Right lobe of liver (tissue), 6 donors: ENCODE measurements at places on chromosomes 7 and 10.

DNA sequence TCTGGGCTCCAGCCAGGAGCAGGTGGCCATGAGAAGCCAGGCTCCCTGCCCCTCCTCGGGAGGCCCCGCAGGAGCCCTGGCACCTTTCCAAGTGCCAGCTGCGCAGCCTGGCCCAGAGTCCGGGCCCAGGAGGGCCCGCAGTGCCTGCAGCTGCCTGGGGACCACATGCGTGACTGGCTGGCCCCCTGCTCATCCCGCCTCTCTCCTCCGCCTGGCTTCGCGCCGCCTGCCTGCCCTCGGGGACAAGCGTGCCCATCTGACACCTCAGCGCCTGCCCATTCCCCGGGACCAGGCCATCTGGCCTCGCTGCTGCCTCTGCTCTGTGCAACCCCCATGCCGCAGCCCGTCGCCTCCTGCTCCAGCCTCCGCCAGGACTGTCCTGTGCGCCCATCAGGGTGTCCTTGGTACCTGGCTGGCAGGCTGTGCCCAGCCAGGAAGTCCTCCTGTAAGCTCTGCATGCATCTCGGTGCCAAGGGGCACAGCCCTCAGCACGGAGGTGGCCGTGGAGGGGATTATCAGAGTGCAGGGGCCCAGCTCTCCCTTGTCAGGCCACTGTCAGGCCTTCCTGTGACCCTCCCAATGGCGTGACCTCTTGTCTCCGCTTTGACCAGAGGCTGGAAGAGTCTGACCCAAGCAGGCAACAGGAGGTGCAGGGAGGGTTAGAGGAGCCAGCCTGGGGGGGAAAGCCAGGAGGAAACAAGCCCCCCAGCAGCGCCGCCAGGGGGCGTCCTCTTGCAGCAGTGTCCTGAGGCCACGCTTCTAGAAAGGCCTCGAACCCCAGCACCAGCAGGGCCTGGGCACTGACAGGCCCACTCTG, 50.5 kb downstream of the TMEM209 start:
- DNase-seq = no peak
- H3K27ac ChIP-seq = no peak overlapping the region
- no peak overlapping the region for H3K4me3 ChIP-seq
- H3K27me3 ChIP-seq = no peaks in the 10 kb centered on the region
- H3K36me3 ChIP-seq = no peaks in the 10 kb centered on the region
- H3K4me1 ChIP-seq = no peaks in the 10 kb centered on the region

DNA sequence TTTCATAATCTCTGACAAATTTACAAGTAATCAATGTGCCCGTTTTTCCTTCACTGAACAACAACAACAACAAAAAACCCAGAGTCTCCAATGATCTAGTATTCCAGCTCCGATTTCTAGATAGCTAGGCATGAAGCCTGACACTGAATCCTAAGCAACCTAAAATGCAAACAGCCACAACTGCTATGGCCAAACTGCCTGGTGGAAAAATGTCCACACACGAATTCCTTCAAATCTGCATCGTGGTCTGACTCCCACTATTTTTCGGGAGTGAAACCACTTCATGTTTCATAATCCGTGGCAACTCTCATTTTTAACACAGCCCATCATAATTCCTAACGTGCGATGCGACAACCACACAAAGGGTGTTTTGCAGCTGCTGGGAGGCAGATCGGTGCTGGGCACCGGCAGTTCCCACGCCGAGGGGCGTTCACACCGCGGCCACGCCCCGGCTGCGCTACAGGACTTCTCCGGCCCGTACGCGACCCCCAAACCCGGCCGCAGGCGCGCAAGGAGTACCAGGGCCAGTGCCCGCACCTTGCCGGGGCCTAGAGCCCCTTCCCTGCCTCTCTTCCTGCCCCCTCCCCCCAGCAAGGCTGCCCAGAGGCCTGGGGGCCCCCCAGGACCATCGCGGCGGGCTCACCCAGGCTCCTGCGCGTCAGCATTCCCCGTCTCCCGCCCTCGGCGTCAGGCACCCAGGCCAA, 814 bp downstream of the RUFY2 start:
- peak overlapping the region; percentile 96 for H3K4me3 ChIP-seq
- H3K4me1 ChIP-seq = no peaks in the 10 kb centered on the region
- H3K36me3 ChIP-seq = no peaks in the 10 kb centered on the region
- H3K27ac ChIP-seq = peak overlapping the region; percentile 76
- DNase-seq = peak; percentile 70

DNA sequence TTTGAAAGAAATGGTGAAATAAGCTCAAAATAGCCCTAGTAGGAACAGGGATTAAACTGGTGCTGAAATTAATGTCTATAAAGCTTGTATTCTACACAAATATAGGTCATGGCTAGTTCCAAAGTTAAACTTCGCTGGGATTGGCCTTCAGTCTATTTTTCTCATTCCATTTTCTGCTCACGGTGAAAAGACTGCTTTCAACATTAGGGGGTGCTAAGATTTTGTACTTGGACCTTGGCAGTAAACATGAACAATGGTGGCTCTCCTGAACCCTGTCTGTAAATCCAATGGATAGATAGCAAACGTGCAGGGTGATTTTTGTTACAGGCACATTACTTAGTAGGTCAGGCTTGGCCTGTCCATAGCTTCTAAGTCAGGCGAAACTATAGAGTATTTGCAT, 36.0 kb upstream of the RSU1 start:
- H3K4me1 ChIP-seq = no peaks in the 10 kb centered on the region
- no peaks in the 10 kb centered on the region for H3K36me3 ChIP-seq
- no peak overlapping the region for H3K4me3 ChIP-seq
- no peaks in the 10 kb centered on the region for H3K27me3 ChIP-seq
- DNase-seq = no peak
- H3K27ac ChIP-seq = no peak overlapping the region

- no peak overlapping the region for H3K4me3 ChIP-seq
- no peaks in the 10 kb centered on the region for H3K4me1 ChIP-seq
- no peak overlapping the region for H3K27ac ChIP-seq
- H3K36me3 ChIP-seq = no peaks in the 10 kb centered on the region
- peak; percentile 43 for DNase-seq
These were observed 22.8 kb downstream of the FAM107B start for GRCh38 chr10:14751921-14752320.

DNA sequence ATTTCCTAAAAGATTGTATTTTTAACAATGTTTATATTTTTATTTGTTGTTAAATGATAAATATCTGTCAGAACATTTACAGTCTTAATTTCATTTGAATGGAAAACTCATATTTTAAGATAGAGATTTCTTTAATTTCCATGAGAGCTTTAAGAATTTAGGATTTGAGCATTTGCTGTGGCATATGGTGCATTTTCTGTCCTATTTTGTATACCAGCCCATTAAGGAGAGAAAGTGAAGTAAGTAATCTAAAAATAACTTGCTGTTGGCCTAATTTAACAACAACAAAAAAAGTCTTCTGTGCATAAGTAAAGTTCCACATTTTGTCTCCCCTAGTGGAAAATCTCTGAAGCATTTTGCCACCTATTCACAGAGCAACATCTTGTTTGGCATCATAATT, 190.9 kb upstream of the PPP1R3A start:
- H3K27ac ChIP-seq = no peak overlapping the region
- H3K4me1 ChIP-seq = peaks cover 16% of the 10 kb centered on the region
- no peaks in the 10 kb centered on the region for H3K27me3 ChIP-seq
- H3K4me3 ChIP-seq = no peak overlapping the region
- H3K36me3 ChIP-seq = no peaks in the 10 kb centered on the region

DNA sequence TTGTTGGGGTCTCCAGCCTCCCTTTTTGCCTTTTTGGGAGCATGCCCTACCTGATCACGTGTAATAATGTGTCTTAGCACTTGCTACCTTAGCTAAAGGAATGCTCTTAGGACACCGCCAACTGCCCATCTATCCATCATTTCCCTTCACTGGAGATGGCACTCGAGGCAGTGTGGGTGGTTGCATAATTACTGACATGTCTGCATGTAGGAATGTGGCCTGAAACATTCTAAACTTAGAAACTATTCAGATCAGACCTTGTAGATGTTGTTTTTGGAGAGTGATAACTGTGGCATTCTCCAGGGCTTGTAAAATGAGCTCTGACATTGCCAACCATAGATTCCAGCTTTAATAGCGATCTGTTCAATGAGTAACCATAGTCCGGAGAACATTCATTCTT, 365.8 kb downstream of the BBS9 start:
- H3K4me1 ChIP-seq = no peaks in the 10 kb centered on the region
- no peak for DNase-seq
- H3K27me3 ChIP-seq = no peaks in the 10 kb centered on the region
- no peaks in the 10 kb centered on the region for H3K36me3 ChIP-seq

- H3K4me3 ChIP-seq = no peak overlapping the region
- H3K27me3 ChIP-seq = no peaks in the 10 kb centered on the region
- no peaks in the 10 kb centered on the region for H3K4me1 ChIP-seq
- H3K36me3 ChIP-seq = no peaks in the 10 kb centered on the region
These were observed 17.7 kb downstream of the CACNB2 start for GRCh38 chr10:18157881-18158280.

DNA sequence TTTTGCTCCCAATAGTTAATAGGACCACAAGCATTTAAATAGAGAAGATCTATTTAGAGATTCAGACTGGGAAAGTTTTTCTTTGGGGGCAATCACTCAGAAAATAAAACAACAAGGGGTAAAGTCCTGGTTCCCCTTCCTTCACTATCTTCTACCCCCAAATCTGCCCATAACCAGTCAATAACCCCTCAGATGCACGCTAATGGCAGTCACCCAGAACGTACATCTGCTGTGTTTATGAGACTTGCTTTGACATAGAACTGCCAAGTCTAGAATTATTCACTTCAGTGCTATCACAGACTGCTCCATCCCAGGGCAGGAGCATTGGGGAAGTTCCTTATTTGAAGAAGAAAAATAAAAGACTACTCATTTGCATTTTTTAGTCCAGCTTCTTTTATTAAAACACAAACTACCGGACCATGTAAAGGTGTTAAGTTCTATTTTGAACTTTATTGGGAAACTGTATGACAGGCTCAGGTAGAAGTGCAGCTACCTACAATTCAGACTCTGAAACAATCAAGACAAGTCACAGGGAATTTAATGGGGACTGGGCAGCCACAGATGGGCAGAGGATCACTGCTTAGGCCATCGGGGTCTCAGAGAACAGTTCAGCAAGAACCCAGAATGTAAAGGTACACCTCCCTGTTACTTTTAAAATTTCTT, 38.4 kb downstream of the ANK3 start:
- H3K27me3 ChIP-seq = no peaks in the 10 kb centered on the region
- H3K36me3 ChIP-seq = no peaks in the 10 kb centered on the region
- H3K4me3 ChIP-seq = no peak overlapping the region
- H3K4me1 ChIP-seq = no peaks in the 10 kb centered on the region
- H3K27ac ChIP-seq = no peak overlapping the region

GRCh38 chr7:143490717-143491306, 13.1 kb downstream of the TAS2R41 start:
- no peak for DNase-seq
- H3K4me1 ChIP-seq = peaks cover 11% of the 10 kb centered on the region

DNA sequence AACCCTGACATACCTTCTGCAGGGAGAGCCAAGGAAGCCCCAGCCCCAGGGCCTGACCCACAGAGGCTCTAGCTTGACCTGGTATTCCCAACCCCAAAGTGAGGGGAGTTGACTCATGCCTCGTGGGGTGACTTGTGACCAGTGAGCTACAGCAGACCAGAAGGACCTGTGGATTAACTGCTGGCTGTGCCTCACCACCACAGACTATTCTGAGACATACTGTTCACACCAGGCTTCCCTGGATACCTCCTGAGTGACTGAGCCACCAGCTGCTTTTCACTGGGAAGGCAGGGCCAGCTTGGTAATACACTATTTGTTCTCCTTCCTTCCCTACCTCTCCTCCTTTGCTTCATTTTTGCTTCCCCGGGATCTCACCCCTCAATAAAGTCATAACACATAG, 7.3 kb downstream of the PLXNA4 start:
- no peaks in the 10 kb centered on the region for H3K4me1 ChIP-seq
- H3K36me3 ChIP-seq = no peaks in the 10 kb centered on the region
- H3K27ac ChIP-seq = no peak overlapping the region
- no peaks in the 10 kb centered on the region for H3K27me3 ChIP-seq
- H3K4me3 ChIP-seq = no peak overlapping the region

DNA sequence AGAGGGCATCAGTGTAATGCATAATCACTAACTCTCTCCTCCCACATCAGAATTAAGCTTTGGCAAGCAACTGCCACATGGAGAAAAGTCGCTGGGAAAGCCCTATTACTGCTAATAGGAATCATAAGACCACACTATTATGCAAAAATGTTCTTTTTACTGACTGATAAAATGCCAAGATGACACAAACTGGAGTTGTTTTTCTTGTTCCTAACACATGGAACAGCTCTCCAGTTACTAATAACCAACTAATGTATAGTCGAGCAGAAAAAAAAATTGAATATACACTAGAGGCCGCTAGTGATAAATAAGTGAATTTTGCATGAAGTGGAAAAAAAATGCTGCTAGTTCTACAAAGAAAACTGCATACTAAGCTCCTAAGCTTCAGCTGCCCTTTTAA, 165.6 kb downstream of the TPK1 start:
- no peak overlapping the region for H3K27ac ChIP-seq
- no peak overlapping the region for H3K4me3 ChIP-seq
- no peaks in the 10 kb centered on the region for H3K27me3 ChIP-seq
- no peak for DNase-seq

DNA sequence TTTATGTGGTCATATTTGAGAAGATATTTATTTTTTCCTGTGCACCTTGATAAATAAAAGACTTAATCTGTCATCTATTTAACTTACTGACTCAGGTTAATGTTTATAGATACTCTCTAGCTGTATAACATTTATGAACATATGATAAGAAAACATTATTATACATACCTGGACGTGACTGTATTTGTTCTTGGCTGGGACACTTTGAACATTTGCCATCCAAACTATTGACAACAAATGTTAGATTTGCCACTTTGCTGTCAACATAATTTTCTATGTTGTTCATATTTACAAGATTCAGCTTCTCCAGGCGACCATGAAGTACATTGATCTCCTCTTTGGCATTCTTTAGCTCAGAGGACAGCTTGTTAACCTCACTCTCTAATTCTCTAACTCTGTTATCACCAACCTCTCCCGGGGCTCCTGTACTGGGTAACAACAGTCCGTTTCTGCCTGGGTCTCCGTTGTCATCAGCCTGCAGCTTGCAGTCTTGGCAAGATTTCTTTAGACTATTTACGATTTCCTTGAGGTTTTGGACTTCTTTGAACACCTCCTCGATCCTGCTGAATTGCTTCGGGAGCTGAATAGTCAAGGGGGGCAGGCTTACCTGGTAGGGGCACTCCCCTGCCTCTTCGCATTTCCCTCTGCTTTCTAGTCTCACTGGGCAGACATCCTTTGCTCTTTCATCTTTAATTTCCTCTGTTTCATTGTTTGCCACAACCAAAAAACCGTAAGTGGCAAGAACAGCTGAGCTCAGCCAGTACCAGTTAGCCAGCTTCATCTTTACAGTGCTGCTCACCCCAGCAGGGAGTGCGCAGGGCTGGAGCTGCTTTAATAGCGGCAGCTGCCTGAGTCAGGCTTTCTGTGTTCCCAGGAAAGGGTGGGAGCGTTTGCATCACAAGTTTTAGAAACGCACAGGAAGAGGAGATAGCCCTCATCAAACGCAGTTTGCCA, at the start of gene FGL2:
FGL2 (minus strand) TSS at position 807 of the 954 bp plus-strand sequence; CDS start at position 781, 26 bp downstream.
- peak within 1 kb of the TSS; percentile 34 for H3K4me3 ChIP-seq
- DNase-seq = peak; percentile 60
- H3K4me1 ChIP-seq = peaks cover 8% of the 10 kb centered on the region
- H3K36me3 ChIP-seq = no peaks in the 10 kb centered on the region
- H3K27ac ChIP-seq = peak within 1 kb of the TSS; percentile 37
- H3K27me3 ChIP-seq = no peaks in the 10 kb centered on the region
